GM10248 (cell line): ENCODE measurements at places on chromosomes 12 and 14.

DNA sequence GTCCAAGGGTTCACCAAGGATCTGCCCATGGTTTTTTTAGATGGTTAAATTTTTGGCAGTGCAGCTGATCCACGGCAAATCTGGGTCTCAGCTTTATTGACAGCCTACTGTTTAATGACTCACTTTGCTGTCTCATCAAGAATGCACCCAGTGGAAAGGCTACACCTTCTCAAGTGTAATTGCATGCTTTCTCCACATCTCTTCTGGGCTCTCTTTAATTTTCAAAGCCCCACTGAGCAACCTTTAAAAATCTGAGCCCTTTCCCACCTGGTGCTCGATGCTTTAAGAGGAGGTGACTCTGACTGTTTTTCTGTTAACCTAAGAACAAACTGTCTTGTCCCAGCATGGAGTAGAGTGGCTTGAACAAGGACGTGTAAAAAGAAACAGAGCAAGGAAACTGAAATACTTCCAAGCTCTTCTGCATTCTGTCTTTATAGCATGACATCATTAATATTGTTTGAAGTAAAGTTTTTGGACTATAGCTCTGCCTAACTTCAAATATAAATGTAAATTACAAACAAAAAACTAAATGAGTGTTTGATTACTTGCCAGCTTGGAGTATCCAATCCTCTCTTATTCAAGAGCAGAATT lies 214.2 kb upstream of the KRR1 start:
- no peak for DNase-seq

DNA sequence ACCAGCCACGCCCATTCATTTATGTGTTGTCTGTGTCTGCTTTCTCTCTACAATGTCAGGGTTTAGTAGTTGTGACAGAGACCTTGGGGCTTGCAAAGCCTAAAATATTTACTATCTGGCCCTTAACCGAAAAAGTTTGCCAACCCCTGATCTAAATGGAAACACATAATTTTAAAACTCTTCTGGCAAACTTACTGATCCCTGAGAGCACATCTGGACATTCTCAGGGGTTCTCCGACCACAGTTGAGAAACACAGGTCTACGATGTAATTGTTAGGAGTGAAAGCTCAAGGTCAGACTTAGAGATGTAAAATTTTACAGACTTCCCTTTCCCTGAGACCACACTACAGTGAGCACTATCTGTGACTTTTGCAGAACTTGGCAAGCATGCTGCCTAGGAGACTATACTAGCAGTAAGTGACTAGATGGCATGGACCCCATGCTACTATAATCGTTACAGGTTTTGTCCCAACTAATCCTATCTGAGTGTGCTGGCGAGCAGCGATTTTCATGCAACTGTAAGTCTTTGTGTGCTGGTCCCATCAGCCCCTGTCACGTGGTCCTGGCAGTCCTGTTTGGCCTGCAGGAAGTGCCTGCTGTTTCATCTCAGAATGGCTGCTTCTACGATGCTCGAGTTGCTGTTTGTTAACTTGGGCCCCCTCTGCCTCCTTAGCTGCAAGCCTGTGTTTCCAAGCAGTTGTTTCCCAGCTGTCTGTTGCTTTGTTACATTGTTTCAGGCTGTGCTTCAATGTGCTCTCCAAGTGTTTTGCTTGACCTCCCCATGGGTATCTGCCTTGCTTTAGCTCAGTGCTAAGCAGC lies 21.6 kb downstream of the TMTC2 start:
- DNase-seq = no peak

GRCh38 chr12:81403348-81403747 lies 325.5 kb downstream of the ACSS3 start:
- DNase-seq = no peak

DNA sequence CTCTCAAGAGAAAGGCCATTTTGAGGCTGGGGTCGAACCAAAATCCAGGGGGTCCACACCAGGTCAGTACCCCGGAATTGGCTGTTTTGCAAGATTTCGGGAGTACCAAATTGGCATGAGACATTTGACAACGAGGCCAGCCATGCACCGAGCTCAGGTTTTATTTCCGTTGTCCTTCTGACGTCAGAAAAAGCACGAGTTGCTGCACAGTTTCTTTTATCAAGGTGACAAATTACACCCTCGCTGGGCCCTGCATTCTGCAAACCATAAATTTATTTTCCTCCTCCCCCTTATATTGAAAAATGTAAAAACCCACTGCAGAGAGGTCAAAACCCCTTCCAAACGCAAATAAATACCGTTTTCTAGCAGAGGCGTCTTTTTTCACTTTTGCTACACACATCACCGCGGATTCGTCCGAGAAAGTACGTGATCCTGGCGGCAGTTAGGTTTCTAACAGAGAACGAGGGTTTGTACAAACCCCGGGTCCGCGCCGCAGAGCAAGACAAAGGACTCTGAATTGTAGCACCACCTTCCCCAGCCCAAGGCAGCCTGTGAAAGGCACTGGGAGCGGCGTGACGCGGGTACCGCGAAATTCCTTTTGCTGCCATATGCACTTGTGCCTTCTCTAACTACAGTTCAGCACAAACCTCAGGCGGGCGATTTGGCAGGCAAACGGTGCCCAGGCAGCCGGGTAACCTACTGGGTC lies 1.8 kb downstream of the SLC38A1 start:
- DNase-seq = peak; percentile 34

GRCh38 chr12:53652366-53652765 lies 23.5 kb downstream of the ATP5MC2 start:
- no peak for DNase-seq

GRCh38 chr12:88420457-88420856 lies 159.8 kb downstream of the KITLG start:
- DNase-seq = no peak

GRCh38 chr14:67673451-67673850 lies 981 bp downstream of the VTI1B start:
- DNase-seq = no peak

- DNase-seq = no peak
These were observed 51.7 kb upstream of the RIN3 start for GRCh38 chr14:92461891-92462290.

- no peak for DNase-seq
These were observed 19.5 kb upstream of the HAL start for GRCh38 chr12:96015672-96016071.

- no peak for DNase-seq
These were observed 26.6 kb downstream of the JKAMP start for GRCh38 chr14:59510966-59511365.

DNA sequence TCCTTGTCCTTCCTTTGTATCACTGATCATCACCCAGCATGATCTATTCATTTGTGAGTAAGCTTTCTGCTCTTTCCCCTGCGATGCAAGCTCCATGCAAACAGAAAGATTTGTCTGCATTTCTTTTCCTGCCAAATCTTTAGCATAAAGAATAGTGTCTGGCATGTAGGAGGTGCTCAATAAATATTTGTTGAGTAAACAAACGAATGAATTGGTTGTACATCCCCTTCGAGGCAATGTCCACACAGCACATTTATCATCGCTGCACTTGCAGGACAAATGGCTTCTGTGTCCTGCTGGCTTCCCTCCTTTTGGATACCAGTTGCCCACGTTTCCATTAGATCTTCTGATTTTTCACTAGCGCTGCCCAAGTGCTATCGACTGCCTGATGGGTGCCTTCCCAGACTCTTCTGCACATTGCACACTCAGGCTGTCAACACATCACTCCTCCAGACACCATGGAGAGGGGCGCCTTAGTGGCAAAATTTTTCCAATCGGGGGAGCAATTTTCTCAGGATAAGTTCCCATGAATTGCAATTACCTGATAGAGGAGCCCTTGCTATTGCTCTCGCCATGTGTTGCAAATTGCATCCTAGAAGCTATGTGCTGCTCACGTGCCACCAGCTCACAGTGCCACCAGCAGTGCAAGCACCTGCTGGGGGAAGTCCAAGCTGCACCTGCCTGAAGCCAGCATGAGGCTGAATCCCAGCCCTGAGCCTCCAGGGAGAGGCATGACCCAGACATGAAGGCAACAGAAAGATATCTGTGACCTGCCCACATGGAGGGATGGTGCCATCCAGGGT lies 206.6 kb downstream of the KIF26A start:
- no peak for DNase-seq

GRCh38 chr14:75182821-75183220 lies 6.4 kb upstream of the TMED10 start:
- DNase-seq = no peak

DNA sequence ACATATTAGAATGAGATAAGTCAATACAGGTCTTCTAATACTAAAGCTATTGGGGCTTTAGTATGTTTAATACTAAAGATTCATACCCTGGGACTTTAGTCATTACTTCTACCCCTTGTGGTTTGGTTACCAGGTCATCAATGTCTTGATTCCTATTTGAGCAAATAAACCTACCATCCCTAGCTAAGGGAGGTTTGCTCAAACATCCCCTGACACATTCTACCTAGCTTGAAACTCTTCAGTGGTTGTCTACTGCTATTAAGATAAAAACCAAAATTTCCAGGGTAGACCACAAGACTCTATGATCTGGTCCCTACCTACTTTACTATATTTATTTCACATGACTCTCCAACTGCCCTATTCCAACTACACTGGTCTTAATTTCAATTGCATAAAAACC lies 7.3 kb upstream of the C2CD5 start:
- no peak for DNase-seq

GRCh38 chr12:62158461-62159360 lies 101.5 kb upstream of the USP15 start:
- DNase-seq = no peak

- no peak for DNase-seq
These were observed 92.9 kb downstream of the PPP2R5C start for GRCh38 chr14:101854366-101854765.

GRCh38 chr14:65940056-65940735 lies 527.7 kb downstream of the FUT8 start:
- peak; percentile 24 for DNase-seq

DNA sequence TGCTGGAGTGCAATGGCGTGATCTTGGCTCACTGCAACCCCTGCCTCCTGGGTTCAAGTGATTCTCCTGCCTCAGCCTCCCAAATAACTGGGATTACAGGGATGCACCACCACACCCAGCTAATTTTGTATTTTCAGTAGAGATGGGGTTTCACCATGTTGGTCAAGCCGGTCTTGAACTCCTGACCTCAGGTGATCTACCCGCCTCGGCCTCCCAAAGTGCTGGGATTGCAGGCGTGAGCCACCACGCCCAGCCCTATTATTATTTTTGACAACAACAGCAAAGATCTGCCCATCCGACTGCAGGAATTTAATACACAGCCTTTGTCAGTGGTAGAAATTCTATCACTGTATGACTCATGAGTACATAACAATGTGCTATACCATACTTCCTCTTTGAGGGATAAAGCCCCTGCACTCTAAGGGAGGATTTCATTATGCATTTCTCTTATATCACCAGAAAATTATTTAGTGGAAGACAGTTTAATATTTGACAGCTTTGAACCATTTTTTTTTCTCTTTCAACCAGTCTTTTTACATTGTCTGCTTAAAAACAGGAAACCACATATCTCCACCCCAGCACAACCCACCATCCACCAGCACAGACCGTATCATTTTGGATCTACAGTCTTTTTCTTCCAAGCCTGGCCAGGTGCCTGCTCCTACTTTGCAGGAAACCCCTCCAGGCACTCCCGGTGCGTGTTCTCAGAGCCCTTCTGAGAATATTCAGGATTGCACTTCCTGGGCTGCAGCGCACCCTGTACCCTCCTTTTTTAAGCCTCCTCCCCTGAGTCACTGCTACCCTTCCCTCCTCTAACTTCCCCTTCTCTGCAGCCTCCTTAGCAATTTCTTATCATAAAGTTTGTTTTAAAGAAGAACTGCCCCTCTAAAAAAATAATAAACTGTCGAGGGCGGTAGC lies 594 bp downstream of the ARHGDIB start:
- DNase-seq = no peak

GRCh38 chr12:26455936-26456574 lies 260.7 kb downstream of the SSPN start:
- DNase-seq = no peak

- DNase-seq = no peak
These were observed 244.9 kb upstream of the LRIG3 start for GRCh38 chr12:59164991-59165718.

- DNase-seq = no peak
These were observed 250.5 kb upstream of the PELI2 start for GRCh38 chr14:55867719-55868118.

DNA sequence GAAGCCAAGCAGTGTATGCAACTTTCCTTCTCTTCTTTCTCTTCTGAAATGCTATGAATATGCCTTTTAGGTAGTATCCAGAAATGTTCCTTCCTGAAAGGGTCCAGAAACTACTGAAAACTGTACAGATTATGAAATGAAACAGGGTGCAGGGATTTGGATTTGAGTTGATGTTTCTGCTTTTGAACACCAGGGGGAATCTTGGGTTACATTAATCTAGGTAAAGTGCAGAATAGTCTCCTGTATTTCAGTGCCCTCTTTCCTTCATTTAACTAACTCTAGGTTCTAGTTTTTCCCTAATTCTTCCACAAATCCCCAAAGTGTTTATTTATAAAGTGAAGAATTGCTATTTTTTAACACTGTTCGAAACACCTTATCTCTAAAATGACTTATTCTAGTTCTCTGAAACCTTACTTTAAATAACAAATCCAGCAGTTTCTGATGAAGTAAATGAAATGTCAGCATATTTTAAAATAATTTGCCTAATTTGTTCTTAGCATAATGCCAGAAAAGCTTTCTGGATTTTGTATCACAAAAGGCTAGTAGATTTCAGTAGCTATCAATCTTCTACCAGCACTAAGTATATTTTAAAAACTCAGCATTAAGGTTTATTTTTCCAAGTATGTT lies 111.9 kb downstream of the LRRK2 start:
- DNase-seq = peak; percentile 30

DNA sequence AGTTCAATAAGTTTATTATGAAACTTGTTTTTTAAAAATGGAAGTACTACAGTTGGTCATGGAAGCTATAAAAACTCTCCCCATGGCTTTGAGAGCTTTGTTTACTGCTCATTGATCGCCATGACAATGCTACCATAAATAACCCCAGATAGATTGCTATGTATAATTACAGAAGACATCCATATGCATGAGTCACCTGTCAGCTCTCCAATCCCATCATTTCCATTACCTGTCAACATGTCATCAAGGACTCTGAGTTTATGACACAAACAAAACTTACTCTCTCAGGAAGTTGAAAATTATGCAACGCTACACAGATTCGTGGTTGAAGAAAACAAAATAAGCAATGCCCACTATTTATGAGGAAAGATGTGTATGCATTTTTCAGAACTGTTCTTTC lies 144.4 kb downstream of the SEC23A start:
- no peak for DNase-seq

- no peak for DNase-seq
These were observed 210.5 kb upstream of the PLEKHG7 start for GRCh38 chr12:92492291-92492690.

GRCh38 chr14:23559010-23559925 lies 3.2 kb downstream of the THTPA start:
- peak; percentile 62 for DNase-seq

- DNase-seq = no peak
These were observed 687 bp downstream of the RAB35 start for GRCh38 chr12:120115692-120116440.

DNA sequence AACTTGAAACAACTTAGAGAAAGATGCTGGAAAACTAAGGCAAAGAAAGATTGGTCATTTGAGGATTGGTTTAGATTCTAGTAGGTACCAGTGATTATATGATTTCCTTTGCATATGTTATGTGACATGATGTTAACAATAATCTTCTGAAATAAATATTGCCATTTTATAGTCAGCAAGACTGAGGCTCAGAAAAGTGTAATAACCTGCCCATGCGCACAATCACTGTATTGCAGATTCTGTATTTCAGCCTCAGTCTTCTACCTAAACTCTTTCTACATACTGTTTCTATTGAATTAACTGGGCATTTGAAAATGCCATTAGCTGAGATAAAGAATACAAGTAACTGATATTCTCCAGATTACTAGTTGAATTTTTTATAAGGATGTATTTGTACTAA lies 61.3 kb downstream of the FGD4 start:
- no peak for DNase-seq

GRCh38 chr12:131716282-131716681 lies 5.4 kb downstream of the SFSWAP start:
- no peak for DNase-seq
